ENCODE measurements at places on chromosomes 16 and 17. TPM values are rescaled to one million over a fixed set of nuclear protein-coding genes. Genes with fewer than 3 reads are reported as not detected.

DNA sequence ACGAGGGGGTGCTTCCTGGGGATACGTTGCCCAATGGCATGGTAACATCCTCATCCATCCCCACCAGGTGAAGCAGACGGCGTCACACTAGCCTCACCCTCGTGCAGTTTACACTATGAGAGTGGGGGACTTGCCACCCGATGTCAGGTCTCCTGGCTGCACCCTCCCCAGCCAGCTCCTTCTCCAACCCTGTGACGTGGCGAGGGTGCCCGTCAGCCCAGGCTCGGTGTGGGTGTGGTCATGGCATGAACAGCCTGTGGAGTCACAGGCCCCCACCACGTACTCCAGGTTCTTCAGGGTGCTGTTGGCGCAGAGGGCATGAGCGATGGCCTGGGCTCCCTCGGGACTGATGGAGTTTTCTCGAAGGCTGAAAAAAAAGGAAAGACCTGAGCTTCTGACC is 28.3 kb downstream of the NLRC3 start:
- DNase-seq: no peak

- DNase-seq: peak; percentile 48
These were observed 94.5 kb downstream of the PCTP start for GRCh38 chr17:55845385-55845784.

The LRRC3C gene
- total RNA-seq: not detected

DNA sequence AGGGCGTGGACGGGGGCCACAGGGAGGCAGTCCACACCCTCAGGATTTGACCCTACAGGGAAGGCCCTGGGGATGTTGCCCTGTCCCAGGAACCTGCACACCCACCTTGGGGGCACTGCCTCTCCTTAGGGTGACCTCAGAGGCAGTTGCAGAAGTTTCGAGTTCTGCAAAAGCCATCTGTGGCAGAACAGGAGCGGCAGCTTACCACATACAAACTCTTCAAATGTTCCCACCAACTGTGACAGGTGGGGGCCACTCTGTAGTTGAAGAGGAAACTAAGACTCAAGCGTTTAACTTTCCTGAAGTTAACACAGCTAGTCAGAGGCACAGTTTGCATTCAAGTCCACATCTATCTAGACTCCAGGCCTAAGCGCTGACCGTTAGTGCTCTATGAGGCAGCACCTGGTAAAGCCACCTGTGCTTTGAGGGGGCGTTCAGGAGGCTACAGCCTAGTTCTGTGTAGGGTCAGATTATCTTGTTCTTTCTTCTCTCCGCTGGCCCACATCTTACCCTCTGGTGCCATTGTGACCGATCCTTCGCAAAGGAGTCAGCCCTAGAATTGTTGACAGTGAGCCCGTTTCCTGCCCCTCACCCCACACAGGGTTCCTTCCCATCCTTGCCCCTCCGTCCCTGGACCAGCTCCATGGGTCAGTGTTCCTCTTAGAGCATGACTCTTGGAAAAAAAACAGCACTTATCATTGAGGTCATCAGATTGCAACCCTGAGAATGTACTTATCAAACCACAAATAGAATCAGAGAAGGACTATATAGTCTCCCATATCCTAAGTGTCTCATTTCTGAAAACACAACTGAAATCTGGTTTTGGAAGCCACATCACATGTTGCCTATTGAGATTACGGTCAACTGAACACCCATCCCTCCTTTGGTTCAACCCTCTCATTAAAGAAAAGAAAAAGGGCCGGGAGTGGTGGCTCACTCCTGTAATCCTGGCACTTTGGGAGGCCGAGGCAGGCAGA is 45.4 kb downstream of the CDH1 start:
- DNase-seq: no peak

- DNase-seq: peak; percentile 24
These were observed 897 bp downstream of the TP53I13 start for GRCh38 chr17:29569245-29569950.

The SPN gene
- 3.7 TPM for total RNA-seq
